ENCODE measurements at places on chromosomes 3 and 15.

- DNase-seq: no peak
These were observed 238.8 kb upstream of the DPH6 start for GRCh38 chr15:35784745-35785144.

GRCh38 chr3:114855839-114856238 lies 291.2 kb downstream of the ZBTB20 start:
- DNase-seq: no peak

DNA sequence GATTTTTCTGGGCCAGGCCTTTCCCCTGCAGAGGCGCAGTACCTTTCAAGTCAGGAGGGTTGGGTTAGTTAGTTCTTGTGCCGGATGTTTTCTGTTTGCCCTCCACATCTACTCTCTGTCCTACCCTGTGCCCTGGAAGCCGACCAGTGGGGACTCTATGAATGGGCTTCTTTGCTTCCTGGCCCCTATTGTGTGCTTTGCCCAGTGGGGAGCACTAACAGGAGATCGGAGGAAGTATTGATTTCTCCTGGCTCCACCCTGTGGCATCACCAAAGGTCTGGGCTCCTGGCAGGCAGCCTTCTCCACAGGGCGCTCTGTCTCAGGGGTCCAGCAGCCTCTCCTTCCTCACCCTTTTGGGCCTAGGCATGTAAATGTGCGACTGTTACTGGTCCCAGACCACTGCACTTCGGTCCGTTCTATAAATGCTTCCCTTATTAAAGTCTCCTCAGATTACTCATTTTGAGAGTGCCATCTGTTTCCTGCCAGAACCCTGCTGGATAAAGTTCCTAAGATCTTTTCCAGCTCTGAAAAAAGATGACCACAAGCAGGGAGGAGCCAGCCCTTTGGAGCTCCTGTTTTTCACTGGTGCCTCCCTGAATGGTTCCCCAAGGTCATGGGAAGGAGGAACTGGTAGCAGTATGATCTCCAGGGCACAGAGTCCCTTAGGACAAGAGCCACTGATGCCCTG lies 44.5 kb downstream of the CTDSPL start:
- DNase-seq: no peak

DNA sequence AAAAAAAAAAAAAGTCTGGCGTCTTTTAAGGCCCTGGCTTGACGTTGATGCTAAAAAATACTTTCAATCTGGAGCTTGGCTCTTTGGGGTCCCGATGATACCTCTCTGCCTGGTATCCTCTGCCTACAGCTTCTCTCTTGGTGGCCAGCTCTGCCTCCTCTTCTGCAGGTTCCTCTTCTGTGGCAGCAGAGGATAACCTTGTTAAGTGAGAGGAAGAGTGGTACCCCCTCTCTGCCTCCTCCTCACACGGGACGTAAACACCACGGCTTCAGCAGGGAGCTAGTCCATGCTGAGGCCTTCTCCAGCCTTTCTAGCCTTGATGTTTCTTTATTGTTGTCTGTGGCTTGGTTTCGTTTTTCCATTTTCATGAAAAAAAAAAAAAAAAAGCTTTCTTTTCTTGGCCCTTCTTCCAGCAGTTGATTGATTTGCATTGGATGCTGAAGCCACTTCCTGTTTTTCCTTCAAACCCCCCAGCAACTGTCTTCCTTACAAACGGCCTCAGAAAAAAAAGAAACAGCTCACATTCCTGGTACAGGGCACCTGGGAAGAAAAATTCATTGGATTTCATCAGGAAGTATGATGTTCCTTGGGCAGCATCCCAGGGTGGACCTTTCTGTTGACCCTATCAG lies 59.7 kb downstream of the RORA start:
- DNase-seq: no peak

- DNase-seq: no peak
These were observed 69.8 kb downstream of the TIGIT start for GRCh38 chr3:114363554-114364202.

DNA sequence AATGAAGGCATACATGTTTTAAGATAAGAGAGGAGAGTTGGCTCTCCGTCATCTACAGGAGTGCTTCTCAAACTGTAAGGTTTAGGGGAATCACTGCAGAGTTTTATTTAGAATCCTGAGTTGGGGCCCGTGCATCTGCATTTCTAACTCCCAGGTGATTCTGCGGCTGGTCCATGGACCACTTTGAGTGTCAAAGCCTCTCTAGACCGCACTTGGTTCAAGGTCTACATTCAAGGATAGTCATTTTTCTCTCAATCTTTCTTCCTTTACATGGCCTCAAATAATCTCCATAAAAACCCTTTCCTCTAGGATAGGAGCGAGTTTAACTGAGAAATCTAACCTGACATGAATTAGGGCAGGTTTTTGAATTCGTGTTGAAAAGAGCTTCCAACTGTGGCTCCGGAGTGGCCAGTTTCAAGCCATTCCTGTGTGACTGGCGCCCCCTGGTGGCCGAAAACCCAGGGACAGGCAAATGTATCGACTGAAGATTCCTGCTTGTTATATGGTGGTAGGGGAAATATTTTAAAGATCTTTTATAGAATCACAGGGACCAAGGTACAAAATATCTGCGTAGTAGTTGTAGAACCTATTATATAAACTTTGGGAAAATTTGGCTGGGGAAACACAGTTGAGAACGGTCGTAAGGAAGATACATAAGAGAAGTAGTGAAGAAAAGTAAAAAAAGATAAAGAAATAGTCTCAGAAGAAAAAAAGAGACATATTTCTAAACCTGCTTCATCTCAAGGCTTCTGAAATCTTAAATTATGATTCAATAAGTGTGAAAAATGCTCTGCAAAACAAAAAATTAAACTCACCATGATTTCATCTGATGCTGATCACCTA lies 11.9 kb downstream of the GABRR3 start:
- peak; percentile 96 for DNase-seq

DNA sequence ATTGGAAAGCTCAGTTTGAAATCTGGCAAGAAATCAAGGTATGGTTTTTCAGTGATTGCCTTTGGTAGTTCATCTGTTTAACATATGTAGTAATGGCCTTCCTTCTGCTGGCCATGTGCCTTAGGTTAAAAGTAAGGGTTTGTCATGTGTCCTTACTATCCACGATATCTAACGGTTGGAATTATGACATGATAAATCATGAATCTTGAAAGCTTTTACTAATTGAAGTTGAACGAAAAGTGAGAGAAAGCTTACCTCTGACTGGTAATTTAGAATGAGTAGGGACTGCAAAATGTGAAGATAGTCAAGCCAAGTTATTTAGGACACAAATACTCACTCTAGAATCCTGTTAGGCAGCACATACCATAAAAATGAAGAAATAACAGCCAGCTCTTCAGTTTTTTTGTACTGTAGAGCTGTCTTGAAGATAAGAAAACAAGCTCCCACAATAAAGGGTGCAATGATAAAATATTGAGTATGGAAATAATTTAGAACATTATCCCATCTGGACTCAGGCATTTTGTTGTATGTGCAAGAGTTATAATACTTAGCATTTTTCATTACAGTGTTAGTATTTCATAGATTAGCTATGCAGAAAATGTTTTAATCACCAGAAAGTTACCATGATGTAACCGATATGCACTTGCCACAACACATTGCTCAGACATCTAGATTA lies 303.4 kb downstream of the ZNF385D start:
- DNase-seq: no peak

- no peak for DNase-seq
These were observed 10.1 kb upstream of the WNT5A start for GRCh38 chr3:55497250-55497649.

- DNase-seq: no peak
These were observed 58.0 kb downstream of the PLD1 start for GRCh38 chr3:171752329-171752728.

DNA sequence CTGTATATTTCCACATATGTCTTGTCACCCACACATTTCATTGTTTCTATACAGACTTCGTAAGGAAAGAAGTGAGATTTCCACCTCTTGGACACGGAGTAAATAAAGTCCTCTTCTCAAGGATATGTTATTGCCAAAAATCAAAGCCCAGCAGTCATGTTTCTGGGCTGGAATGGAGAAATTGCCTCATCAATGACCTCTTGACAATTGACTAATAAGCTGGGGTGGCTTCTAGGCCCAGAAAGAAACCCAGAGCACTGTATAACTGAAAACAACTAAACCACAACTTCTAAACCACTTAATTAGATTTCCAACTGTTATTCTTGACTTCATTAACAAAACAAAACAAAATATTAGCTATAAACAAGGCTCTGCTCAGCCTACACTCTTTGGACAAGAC lies 56.4 kb upstream of the SLC24A5 start:
- DNase-seq: no peak

DNA sequence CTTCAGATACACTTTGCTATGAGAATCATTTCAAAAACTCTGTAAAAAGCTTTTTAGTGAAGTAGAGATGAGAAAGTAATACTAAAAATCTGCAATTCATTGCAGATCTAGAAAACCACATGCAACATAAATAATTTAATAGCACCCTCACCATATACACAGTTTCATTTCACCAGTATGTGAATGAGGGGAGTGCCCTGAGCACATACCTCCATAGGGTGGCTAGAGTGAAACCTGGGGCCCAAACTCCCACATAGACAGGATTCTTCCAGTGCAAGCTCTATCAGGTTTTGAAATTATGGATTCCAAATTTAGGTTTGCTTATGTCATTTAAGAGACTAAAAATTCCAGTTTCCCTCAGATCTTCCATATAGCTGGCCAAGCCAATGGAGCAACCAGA lies 973.4 kb upstream of the CFAP20DC start:
- DNase-seq: no peak

- no peak for DNase-seq
These were observed 23.3 kb downstream of the PCSK6 start for GRCh38 chr15:101466188-101466587.

- no peak for DNase-seq
These were observed 3.3 kb upstream of the CP start for GRCh38 chr3:149224736-149225594.

GRCh38 chr3:193240850-193241706 lies at the start of gene PLAAT1:
PLAAT1 (plus strand) TSS chr3:193241222; CDS start chr3:193255651, 14,429 bp downstream.
- peak; percentile 81 for DNase-seq

GRCh38 chr15:46723308-46723707 lies 994.0 kb upstream of the SEMA6D start:
- DNase-seq: no peak

DNA sequence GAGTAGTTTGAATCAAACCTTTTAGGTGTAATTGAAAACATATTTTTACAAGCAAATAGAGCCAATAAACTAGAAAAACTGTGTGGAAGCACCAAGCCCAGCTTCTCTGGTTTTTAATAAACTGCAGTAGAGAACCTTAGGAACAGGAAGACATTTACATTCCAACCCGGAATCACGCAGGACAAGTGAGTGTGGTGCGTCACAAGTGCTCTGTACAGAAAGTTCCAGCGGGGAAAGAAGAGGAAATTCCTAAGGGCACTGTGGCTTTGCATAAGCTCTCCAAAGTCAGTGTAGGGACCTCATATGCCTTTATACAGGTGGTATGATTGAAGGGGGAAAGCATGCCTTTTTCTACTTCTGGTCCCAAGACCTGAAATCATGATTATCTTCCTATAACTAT lies 21.6 kb downstream of the COL8A1 start:
- no peak for DNase-seq

DNA sequence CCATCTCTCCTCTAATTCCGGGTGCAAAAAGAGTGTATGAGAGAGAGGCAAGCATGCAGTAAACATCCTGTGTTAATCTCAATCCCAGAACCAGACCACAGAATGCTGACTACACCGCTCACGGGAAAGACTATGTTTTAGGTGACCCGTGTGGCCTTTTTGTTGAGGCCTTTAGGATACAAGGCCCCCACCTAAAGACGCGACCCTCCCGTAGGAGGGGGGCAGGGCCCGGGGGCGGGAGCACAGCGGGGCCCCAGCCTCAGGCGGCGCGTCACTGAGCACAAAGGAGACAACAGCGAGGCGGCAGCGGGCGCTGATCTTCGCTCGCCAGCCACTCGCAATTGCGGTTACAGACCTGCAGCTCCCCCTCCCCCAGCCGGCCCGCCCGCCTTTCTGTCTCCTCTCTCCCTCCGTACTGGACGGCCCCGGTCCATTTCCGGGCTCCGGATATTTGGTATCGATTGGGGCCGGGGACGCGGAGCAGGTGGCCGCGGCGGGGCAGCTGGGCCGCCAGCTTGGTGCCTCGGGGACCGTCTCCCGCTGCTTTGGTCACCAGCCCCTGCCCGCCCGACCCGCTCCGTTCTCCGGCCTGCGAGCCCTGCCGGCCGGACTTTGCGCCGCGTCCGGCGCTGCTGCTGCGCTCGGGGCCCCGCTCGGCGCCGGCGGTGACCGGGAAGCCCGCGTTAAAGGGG lies at the start of gene CCDC50:
TSS of gene CCDC50 (plus strand) at position 433 of the 692 bp plus-strand sequence. CDS start 281 bp downstream, outside the sequence.
- DNase-seq: peak; percentile 94

DNA sequence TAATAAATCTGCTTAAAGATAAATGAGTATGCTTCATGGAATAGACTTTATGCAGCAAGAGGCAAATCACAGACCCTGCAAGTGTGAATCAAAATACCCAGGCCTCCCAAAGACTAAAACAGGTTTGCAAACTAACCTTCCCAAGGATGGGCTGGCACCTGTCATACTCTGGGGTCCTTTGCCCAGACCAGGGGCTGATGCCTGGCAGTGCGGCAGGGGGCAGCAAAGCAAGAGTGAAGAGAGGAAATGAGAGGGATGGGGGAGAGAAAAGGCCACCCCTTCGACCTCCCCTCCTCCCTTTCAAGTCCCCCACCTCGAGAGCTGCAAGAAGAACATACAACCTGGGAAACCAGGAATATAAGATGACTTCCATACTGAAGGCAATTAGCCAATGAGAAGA lies 31.8 kb downstream of the XXYLT1 start:
- no peak for DNase-seq

DNA sequence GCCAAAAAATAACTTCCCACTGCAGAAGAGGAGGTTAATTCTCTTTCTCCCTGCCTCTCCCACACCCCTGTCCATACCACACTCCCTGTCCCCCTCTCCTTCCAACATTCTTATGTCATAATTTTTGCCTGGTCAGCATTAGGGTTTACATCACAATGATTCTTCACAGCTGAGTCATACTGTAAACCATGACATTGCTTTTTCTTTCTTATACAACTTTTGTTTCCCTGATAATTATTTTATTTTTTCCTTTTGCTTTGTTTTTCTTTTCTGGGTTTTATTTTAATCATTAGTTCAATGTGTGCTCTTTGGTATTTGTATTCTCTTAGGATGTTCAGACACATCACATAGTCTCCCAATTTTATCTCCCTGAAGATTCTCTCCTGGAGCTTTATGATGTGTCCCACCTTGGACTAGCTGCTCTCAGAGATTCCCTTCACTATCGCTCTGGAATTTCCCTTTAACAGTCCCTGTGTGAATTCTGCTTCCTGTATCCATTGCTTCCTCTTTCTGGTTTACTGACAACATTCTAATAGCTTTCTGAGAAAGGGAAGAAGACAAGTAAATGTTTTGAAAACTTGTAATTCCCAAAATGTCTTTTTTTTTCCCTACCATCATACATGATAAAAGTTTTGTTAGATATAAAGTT lies 70.7 kb downstream of the SOX2 start:
- DNase-seq: no peak

GRCh38 chr3:52317208-52318000 lies 1.3 kb downstream of the DNAH1 start:
- peak; percentile 92 for DNase-seq

GRCh38 chr3:9867106-9867505 lies 12.9 kb downstream of the CIDEC start:
- DNase-seq: peak; percentile 56

DNA sequence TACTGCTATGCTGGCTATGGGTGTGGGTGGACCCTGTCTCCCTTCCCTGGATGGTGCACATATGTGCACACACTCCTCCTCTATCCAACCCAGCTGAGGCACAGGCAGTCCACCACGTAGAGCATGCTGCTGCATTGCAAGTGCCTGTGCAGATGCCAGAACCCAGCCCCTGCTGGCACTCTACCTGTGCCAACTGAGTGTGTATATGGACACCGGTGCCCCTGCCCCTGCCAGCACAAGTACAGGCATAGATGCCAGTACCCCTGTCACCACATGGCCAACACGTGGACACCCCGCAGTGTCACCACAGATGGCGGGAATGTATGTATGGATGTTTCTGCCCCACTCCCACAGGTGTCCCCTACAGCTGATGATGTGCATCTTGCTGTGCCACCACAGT lies 216.5 kb downstream of the ISL2 start:
- no peak for DNase-seq

Measured in spleen (tissue), 13 donors.